ENCODE measurements at places on chromosomes 1 and 21.

DNA sequence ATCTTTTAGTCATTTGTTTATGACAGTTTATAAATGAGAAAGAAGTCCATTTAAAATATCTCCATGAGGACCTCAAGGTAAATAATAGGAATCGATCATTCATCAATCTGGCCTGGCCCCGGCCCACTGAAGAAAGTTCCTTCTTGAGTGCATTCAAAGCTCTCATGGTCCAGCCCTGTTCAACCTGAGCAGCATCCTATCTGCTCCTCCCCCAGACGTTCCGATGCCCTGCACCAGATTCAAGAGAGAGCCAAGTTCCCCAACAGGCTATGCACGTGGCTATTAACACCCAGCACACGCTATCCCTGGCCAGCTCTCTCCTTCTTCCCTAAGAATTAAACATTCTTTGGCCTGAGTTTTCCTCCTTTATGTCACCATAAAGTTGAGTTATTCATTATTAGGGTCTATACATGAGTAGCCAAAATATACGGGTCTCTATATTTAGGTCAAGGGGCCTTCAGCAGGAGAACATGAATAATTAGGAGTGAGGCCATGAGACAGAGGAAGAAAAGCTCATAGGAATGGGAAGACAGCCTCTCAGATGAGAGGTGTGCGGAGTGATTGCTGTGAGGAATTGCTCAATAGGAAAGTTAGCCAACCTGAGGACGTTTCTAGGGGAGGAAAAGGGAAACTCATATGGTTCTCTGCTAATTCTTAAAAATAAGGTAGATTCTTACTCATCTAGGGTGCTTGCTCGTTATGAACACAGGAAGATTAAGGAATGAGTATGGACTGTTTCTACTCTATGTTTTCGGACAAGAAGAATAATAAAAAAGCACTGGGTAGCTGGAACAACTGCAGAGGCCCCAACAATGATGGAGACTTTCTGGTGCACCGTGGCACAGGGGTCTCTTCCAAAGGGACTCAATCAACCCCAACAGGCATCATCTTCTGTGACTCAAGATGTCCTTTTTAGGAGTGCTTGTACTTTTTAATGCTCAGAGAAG lies 23.6 kb downstream of the RUNX1 start:
- DNase-seq = no peak

GRCh38 chr1:16605532-16606505 lies 7.5 kb downstream of the NBPF1 start:
- DNase-seq = no peak

- no peak for DNase-seq
Observed at GRCh38 chr21:24023936-24024335, 1583.3 kb downstream of the MRPL39 start.

DNA sequence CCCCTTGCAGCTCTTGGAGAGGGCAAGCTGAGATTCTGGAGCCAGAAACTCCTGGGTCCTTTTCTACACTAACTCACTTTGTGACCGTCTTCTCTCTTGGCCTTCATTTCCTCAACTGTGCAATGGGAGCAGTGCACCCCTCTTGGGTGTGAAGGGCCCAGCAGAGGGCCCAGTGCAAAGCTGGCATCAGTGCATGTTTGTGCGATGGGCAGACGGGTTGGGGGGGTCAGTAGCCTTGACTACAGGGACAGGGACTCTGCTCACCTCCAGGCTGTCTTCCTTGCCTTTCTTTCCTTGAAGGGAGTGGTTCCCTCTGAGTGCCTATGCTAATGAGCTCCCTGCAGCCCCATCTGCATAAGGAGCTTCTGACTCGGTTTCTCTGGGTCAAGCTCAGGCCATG lies 51.0 kb downstream of the EDN2 start:
- DNase-seq = no peak

Measured in NCI-H345 (cell line).